Hematopoietic multipotent progenitor cell treated with erythropoietin and hydrocortisone succinate and interleukin-3 and kit ligand, for 6 days (in vitro differentiated cells): ENCODE measurements at places on chromosomes 12 and 14.
A peak's percentile ranks its signal among the peaks of the same experiment; 100 is the strongest.

- no peak for DNase-seq
Measured at GRCh38 chr12:9699269-9699897, 29.9 kb downstream of the CLEC2D start.

DNA sequence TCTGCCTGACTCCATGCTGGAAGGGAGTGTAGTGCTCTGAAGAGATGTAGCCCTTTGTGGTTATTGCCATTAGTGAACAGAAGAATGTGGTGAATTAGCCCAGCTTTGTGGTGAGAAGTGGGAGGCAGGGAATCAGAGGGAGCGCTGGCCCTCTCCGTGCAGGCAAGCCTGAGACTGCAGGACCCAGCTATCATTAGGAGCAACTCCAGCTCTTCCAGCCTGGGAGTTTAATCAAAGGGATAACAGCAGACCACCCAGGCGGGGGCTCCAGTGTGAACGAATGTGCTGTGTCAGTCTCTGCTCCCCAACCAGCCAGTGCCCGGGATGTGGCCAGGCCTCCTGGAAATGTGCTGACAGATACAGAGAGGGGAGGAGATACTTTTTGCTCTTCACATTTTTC is 142.7 kb downstream of the TTLL5 start:
- DNase-seq = no peak

GRCh38 chr12:20142316-20142715 is 226.0 kb upstream of the PDE3A start:
- no peak for DNase-seq

DNA sequence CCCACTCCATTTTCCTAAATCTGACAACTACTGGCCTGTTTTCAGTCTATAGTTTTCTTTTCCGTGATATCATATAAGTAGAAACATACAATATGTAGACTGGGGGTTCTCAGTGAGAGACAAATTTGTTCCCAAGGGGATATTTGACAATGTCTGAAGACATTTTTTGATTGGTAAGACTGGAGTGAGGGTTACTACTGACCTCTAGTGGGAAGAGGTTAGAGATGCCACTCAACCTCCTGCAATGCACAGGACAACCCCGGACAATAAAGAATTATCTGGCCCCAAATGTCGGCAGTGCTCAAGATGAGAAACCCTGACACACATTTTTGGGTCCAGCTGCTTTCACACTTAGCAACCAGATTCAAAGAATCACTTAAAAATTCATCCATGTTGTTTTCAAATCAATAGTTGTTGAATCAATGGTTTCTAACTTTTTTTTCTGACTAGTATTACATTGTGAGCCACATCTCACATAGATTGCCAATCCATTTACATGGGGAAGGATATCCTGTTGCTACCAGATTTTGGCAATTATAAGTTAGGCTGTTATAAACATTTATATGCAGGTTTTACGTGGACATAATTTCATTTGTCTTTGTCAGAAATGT is 307.1 kb downstream of the RPL10L start:
- peak; percentile 71 for DNase-seq

DNA sequence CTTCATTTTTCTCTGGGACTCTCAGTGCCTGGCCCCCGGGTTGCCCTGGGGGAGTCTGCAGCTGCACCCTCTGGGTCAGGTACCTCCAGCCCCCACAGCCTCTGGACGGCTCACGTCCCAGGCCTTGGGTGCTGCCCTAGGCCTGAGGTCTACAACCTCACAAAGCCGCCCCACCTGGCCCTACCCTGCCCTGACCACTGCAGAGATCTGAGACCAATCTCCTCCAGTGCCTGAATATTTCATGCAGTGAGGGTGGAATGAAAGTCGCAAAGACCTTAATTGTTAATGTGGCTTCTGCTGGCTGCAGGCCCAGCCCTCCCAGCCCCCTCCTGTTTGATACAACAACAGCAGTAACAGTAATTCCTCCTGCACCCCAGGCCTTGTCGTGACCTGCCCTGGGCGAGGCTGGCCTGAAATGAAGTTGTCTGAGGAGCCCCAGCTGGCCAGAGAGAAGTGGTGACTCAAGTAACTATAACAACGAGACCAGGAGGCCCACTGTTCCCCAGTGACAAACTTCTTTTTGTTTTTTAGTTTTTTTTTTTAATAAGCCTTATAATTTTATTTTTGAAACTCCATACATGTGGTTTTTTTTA is 8.8 kb upstream of the CCDC85C start:
- no peak for DNase-seq

DNA sequence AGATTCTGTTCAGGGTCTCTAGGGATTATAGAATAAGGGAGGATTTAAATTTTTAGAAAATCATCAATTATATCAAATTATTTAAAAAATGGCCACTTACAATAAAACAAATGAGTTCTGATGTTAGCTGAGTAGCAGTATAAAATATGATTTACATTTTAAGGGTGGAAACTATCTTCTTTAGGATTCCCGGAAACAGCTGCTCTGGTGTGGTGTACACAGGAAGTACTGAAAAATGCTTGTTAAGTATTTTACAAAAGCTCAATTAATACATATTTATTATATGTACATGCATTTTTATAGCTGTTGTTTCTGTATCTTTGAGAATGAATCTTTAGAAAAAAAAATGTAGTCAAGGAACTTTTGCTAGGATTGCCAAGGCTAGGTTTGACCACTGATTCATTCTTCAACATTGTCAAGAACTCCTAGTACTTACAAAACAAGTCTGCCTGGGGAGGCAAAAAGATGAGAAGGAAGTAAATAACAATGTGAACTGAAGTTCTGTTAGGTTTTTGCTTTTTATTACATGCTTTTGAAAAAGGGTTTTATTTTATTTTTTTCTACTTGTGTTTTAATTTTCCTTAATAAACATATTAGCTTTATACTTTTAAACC is 48.0 kb downstream of the ARF6 start:
- DNase-seq = peak; percentile 31
